ENCODE measurements at places on chromosomes 3 and 15. TPM values are rescaled to one million over a fixed set of nuclear protein-coding genes. Genes with fewer than 3 reads are reported as not detected.

Gene GTF2E1
- 13.1 TPM for total RNA-seq

Gene OR5H1
- total RNA-seq: not detected

Gene INKA1
- 12.1 TPM for total RNA-seq

Gene SPATA12
- total RNA-seq: not detected

Gene OGG1
- 23.5 TPM for total RNA-seq

Gene FBXO40
- not detected for total RNA-seq
